ENCODE measurements at places on chromosomes 6 and 20.

- no peak for DNase-seq
Observed at GRCh38 chr6:49933526-49933925, 30.4 kb downstream of the DEFB114 start.

- no peak for DNase-seq
Observed at GRCh38 chr20:21490105-21490504, 23.8 kb downstream of the NKX2-2 start.

DNA sequence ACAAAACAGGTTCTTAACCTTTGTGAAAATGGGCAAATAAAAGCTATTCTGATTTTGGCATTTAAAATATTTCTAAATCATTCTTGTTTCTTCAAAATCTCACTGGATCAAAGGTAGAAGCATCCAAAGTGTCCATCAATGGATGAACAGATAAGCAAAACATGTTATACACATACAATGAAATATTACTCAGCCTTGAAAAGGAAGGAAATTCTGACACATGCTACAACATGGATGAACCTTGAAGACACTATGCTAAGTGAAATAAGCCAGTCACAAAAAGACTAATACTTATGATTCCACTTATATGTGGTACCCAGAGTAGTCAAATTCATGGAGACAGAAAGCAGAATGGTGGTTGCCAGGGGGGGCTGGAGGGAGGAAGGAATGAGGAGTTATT, 45.9 kb downstream of the SNX14 start:
- DNase-seq, result no peak

DNA sequence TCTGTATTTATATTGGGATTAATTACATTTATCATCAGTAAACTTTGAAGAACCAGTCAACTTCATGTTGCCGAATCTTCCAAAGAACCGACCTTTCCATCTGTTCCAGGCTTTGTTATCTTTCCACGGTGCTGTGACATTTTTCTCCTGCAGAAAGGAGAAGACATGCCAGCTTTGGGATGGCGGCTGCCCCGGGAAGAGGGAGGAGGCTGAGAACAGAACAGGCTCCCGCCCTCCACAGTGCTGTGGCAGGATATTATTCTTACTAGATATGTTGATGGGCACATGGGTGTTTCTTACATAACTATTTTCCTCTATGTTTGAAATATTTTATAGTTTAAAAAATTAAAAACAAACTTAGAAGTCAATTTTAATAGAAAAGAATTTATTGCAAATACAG, 44.9 kb downstream of the GINS1 start:
- no peak for DNase-seq

- no peak for DNase-seq
Observed at GRCh38 chr6:11368264-11368663, 135.8 kb upstream of the NEDD9 start.

- DNase-seq, result no peak
Observed at GRCh38 chr6:106517706-106518105, 111.6 kb downstream of the RTN4IP1 start.

DNA sequence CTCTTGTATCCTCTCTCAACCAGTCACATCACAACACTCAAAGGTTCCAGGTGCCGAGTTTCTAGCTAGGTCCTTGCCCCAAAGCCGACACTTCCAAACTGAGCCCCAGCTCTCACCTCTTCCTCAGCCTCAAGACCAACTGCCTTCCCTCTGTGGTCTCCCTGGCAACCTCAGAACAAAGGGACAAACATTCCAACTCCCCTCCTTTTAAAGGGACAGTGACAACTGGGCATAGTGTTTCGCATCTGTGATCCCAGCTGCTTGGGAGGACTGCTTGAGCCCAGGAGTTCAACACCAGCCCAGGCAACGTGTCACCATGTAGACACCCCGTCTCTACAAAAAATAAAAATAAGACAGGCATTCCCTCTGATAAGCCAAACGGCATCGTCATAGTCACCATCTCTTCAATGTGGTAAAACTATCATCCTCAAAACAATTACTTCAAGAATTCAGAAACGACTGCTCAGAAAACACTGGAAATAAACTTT, 11.3 kb downstream of the DIDO1 start:
- no peak for DNase-seq

DNA sequence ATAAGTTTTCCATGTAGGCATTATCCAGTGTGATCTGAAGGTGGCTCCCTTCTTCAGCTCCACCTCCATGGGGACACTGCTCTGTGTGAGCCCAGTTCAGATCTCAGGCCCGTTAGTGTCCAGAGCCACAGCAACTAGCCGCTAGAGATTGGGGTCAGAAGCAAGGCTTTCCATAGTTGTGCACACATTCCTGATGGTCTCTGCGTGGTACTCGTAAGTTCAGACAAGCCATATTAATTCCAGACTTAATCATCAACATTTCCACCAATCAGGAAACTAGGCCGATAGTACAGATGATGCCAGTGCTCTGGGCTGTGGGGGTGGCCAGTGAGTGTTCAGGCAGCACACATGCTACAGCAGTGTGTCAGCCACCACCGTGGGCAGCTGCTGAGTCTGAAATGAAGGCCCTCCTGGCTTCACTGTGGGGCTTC, 17.5 kb upstream of the SYNCRIP start:
- DNase-seq, result no peak

DNA sequence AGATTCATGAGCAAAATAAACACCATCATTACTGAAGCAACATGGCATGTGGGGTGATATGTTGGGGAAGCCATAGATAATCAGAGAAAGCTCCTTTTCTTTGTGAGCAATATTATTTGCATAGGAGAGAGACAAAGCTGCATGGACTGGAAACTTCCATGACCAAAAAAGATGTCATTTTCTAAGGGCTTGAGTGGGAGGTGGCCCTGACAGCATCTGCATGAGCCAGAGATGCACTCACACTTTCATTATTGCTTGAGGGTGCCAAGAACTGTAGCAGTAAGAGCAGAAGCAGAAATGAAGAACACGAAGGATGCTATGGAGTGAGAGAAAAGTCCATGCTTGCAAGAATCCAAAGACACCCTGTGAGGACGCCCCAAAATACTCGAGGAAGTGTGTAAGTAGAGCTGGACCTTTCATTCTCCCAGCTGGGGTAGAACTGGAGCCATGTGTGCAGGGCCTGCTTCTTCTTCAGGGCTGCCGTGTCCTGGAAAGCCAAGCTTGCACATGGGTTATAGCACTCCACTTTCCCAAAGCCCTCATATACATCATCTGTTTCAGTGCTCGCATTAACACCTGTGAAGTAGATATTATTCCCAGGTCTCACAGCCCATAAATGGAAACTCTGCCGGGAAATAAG, 851.2 kb downstream of the DHX35 start:
- DNase-seq, result no peak

DNA sequence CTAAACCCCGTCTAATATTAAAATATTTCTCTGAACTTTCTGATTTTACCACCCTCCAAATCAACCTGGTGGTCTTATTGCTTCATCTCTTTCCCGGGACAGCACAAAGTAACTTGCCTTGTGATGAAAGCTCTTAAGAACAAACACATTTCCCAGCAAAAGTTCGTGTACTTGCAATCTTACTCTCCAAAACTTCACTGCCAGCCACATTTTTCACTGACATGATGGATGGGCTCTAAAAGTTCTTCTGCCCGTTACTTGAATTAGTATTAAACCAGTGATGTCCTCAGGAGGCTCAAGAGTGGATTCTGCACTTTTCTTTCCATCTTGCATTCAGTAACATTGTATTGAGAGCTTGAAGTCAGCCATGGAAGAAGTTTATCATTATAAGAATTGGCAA, 731.6 kb upstream of the GJE1 start:
- no peak for DNase-seq

- DNase-seq, result no peak
Observed at GRCh38 chr6:44115866-44116265, 11.4 kb downstream of the MRPL14 start.

DNA sequence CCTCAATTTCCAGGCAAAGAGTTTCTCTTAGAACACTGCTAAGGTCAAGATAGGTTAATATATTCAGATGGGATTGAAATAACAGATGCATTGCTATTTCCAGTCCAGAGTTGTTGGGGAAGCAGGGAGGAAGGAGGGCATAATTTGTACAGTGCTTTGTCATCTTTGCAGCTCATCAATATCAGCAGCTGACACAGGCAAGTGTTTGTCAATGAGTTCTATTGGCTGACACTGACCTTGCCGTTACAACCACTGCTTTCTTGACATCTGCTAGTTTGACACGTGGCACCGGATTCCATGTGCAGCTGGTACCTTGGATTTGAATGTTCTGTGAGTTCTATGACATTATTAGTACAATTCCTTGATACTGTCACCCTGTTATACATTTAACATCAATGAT, 28.0 kb upstream of the MLIP start:
- DNase-seq, result no peak

DNA sequence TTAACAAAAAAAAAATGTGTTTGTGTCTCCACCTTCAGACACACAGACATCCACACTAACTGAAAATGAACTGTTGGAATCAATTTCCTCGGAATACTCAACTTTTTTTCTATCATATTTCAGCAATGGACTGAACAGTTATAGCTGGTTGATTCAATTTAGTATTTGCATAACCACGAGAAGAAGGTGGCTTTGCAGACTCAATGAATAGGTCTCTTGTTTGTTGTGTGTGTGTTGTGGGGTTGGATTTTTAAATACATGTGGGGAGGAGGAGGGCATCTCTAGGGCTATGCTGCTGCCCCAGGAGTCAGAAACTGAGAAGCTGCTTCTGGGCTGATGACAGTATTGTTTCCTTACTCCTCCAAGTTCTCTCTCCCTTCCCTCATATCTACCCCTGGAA, 28.7 kb downstream of the TFAP2A start:
- no peak for DNase-seq

GRCh38 chr6:69609836-69610472, 186.9 kb downstream of the LMBRD1 start:
- no peak for DNase-seq

DNA sequence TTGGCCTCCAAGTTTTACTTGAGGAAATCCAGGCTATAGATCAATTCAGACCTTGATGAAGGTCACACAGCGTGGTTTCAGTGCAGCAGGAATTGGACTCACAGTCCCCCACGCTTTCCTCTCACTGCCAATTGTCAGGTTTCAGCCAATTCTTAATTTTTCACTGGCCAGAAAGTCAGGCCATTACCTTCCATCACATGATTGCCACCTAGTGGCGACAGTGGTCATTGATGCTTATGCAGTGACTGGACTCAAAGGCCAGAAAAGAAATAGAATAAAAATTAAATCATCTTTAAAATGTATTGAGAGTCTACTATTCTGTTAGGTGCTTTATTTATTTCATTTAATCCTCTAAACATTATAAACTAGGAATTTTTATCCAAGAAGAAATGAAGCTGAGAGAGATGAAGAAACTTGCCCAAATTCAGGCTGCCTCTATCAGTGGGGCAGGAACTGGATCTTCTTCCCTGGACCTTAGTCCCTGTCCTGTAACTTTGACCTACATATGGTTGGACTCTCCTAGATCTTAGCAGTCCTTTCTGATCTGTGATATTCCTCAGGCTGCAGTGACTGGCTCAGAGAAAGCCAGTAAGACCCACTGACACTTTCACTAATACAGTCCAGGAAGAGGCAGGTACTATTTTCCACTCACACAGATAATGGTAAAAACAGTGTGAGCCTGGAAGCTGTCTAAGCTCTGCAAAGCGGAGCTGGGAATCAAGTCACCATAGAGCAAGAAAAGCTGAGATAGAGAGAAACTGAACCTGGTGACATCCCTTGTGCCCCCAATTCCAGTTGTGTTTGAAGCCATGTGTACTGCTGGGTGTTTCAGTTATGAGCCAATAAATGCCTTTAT, 133.3 kb downstream of the ELOVL4 start:
- peak; percentile 21 for DNase-seq

GRCh38 chr6:1066449-1067090, 245.3 kb upstream of the FOXQ1 start:
- no peak for DNase-seq

DNA sequence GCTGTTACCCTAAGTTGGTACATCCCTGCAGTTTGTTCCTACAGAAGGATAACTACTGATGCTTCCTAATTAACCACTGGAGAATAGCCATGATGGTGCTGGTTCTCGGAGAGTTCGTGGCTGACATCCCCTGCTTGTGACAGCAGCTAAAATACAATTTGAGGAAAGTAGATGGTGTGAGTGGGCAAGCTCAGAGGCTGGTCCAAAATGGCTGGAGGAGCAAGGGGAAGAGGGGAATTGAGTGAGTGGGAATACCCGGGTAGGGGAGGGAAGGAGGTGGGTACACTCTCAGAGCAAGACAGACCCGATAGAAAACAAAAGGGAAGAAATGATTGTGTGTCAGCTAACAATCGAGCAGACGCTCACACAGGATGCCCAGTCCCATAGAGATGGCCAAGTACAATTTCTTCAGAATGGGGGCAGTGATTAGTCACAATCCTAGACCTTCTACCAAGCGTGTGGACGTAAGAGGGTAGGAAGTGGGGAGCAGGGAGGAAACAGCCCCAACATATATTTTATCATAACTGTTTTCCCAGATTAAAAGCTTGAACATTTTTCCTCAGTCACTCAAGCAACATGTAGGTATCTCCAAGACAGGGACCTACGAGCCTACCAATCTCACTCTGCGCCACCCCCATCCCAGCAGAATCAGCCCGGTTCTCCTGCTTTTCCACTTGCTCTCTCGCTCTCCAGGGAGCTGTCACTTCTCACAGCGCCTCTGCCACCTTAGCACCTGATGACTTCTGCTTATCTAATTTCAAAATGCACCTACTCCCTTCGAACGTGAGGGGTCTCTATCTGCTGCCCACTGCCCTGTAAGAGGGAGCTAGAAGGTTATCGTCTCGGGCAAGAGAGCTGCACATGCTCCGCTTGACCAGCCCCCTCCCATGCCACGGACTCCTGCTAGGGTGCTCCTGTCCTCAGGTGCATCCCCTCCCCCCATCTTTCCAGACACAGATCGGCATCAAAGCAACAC, 26.2 kb downstream of the RIPOR2 start:
- DNase-seq, result no peak

GRCh38 chr6:13298446-13298845, 29.9 kb downstream of the TBC1D7 start:
- DNase-seq, result no peak

GRCh38 chr6:33164176-33164575, 28.1 kb downstream of the COL11A2 start:
- DNase-seq, result no peak

GRCh38 chr6:134345789-134346188, 27.9 kb upstream of the SGK1 start:
- DNase-seq, result no peak

- DNase-seq, result no peak
Observed at GRCh38 chr20:57147185-57147584, 119.3 kb downstream of the BMP7 start.

- no peak for DNase-seq
Observed at GRCh38 chr20:19775353-19776253, 17.5 kb downstream of the RIN2 start.

DNA sequence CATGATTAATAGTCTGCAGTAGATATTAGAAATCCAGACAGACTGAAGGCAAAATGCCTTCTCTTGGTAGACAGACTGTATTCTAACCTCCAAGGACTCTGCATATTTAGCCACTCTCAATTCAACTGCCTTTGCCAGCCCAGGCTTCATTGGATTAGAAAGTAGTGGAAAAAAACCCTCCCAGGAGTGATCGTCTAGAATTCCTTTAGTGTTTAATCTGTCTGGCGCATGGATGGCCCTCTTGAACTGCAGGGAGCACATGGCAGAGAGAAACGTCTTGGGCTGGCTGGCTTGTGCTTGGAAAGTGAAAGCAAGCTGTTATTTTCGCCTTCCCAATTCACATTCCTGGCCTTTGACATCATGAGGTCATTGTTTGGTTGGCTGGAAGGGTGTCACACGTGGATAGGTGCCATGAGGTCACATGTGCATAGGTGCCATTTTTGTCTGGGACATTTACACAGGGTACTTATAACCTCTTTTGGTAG, 30.9 kb upstream of the NEDD9 start:
- no peak for DNase-seq

- no peak for DNase-seq
Observed at GRCh38 chr6:12749531-12750379, 33.2 kb downstream of the PHACTR1 start.

GRCh38 chr6:84575264-84575663, 189.1 kb downstream of the TBX18 start:
- no peak for DNase-seq

Data from stimulated activated CD8-positive, alpha-beta memory T cell treated with anti-CD3 and anti-CD28 coated beads, Interleukin-15, amount 100 ng/mL, for 24 hours (primary cell).